Mesenteric fat pad (tissue), 1 donor: ENCODE measurements at places on chromosomes 13 and 19. TPM values are rescaled to one million over a fixed set of nuclear protein-coding genes. Genes with fewer than 3 reads are reported as not detected.
A peak's percentile ranks its signal among the peaks of the same experiment; 100 is the strongest.

GRCh38 chr19:15548648-15549047, 40.3 kb downstream of the CYP4F22 start:
- no peak for DNase-seq

- DNase-seq = no peak
Observed at GRCh38 chr13:78596736-78597601, 6.4 kb downstream of the POU4F1 start.

DNA sequence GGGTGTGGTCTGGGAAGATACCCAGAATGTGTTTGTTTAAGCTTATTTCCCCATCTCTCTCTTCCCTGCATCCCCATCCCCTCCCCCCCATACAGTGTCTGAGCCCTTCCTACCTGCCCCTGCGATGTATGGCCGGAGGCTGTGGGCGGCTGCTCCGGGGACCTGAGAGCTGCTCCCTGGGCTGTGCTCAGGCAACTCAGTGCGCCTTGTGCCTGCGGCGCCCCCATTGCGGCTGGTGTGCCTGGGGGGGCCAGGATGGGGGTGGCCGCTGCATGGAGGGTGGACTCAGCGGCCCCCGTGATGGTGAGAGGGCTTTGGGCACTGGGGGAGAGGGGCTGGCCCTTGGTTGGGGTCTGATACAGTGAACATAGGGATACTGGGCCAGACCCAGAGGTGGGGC, 21.7 kb downstream of the CNFN start:
- no peak for DNase-seq

GRCh38 chr19:49361438-49362047, 673 bp downstream of the TEAD2 start:
- DNase-seq = no peak

GRCh38 chr19:30739394-30739793, 367.2 kb downstream of the ZNF536 start:
- DNase-seq = no peak

ANKLE1 gene
- total RNA-seq = 0.55 TPM

GPR18 gene
- total RNA-seq = not detected

ZNF221 gene
- 4.1 TPM for total RNA-seq

DNA sequence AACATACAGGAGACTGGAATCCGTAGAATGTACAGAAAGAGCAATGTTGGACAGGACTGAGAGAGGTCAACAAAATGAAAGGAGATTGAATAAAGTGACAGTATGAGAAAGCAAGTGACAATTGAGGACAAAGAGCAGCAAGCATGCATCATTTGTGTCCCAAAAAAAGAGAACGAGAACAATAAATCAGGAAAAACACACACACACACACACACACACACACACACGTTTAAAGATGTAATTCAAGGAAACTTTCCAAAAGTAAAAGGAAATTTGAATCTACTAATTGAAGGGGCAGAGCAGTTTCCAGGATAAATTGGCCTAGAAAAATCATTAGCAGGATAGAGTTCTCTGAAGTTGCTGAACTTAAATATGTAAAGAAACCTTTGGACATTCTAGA, 16.9 kb downstream of the DPY19L3 start:
- no peak for DNase-seq

DNA sequence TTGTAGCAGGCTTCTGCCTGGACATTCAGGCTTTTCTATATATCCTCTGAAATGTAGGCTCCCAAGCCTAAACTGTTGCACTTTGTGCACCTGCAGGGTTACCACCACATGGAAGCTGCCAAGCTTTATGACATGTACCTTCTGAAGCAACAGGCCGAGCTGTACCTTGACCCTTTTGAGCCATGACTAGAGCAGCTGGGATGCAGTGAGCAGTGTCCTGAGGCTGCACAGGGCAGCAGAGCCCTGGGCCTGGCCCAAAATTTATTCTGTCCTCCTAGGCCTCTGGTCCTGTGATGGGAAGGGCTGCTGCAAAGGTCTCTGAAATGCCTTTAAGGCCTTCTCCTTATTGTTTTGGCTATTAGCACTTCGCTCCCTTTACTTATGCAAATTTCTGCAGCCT, 23.5 kb upstream of the CD177 start:
- no peak for DNase-seq

- peak; percentile 72 for DNase-seq
Observed at GRCh38 chr19:46537136-46538097, 41.8 kb upstream of the PNMA8B start.

GRIN2D gene
- 0.48 TPM for total RNA-seq

SUCLA2 gene
- 59.9 TPM for total RNA-seq

GRCh38 chr13:22194106-22194805, 523.4 kb downstream of the FGF9 start:
- no peak for DNase-seq

ZNF600 gene
- 8.4 TPM for total RNA-seq

DNA sequence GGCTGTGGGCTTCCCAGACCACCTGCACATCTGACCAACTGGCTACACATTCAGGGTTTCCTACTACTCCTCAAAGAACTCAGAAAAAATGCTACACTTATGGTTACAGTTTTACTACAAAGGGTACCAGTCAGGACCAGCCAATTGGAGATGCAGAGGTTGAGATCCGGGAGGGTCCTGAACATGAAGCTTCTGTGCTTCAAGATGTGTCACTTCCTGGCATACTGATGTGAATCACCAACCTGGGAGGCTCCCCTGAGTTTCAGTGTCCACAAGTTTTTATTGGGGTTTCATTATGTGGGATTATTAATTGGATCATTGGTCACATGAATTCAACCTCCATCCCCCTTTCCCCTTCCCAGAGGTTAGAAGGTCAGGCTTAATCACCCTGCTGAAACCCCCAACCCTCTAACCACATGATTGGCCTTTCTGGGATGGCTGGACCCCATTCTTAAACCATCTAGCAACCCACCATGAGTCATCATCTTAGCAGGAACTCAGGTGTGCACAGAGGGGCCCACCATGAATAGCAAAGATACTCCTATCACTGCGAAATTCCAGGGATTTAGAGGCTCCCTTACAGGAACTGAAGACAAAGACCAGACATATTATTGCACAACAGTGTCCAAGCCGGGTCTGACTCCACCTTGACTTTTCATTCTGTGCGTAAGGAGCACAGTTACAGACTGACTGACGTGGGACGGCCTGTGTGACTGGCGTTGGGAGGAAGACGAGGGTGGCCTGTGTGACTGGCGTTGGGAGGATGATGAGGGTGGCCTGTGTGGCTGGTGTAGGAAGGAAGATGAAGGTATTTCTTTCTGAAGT, 90.7 kb downstream of the ATP8A2 start:
- DNase-seq = no peak

TEX101 gene
- total RNA-seq = not detected

GRCh38 chr19:46299004-46299509, 2.2 kb downstream of the HIF3A start:
- DNase-seq = peak; percentile 98

GIPR gene
- 7.1 TPM for total RNA-seq

DNA sequence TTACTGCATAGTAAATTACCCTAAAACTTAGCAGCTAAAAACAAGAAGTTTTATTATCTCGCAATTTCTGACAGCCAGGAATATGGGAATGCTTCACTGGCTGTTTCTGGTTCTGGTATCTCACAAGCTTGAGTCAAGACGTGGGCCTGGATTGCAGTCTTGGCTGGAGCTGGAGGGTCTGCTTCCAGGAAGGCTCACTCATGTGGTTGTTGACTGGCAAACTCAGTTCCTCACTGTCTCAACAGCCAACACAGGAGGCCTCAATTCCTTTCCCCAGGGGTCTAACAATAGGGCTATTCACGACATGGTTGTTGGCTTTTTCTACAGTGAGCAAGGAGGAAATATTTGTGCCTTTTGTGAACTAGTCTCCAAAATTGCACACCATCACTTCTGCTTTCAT, 146.3 kb downstream of the GPC5 start:
- no peak for DNase-seq
